ENCODE measurements at places on chromosomes 7 and 10. TPM values are rescaled to one million over a fixed set of nuclear protein-coding genes. Genes with fewer than 3 reads are reported as not detected.

CALHM1 gene
- not detected for total RNA-seq

CPEB3 gene
- total RNA-seq, result 0.43 TPM

EBLN1 gene
- total RNA-seq, result not detected

GPR85 gene
- total RNA-seq, result 3.5 TPM

C10orf95 gene
- total RNA-seq, result 0.37 TPM

CFAP70 gene
- total RNA-seq, result 0.03 TPM

SFTPA1 gene
- not detected for total RNA-seq

VSTM4 gene
- 2.7 TPM for total RNA-seq

TRIM4 gene
- 12.5 TPM for total RNA-seq

CYP3A5 gene
- 0.18 TPM for total RNA-seq

STEAP4 gene
- total RNA-seq, result not detected

NUTM2D gene
- total RNA-seq, result 1.6 TPM

Measured in HT1080 (cell line).